ENCODE measurements at places on chromosomes 5 and 9.

DNA sequence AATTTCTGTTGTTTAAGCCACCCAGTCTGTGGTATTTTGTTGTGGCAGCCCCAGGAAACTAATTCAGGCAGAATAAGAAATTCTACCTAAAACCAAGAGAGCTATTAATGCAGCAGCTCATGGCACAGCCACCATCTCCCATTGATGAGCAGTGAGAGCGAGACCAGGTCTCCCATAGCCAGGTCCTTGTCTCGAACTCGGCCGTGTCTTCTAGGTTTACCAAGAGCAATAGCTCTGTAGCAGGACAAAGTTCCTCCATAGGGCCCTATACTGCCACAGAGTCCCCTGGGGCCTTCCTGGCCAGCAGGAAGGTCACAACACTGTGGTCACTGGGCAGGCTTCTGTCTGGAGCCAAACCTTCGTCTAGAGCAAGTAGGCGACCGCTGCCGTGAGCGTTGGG is 34.5 kb upstream of the TJP2 start:
- no peak for DNase-seq

GRCh38 chr5:57566914-57567313 is 84.3 kb upstream of the ACTBL2 start:
- DNase-seq: no peak

GRCh38 chr9:110427497-110428104 is 89.9 kb upstream of the TXNDC8 start:
- DNase-seq: no peak

- no peak for DNase-seq
Measured at GRCh38 chr5:67880876-67881275, 334.7 kb upstream of the PIK3R1 start.

DNA sequence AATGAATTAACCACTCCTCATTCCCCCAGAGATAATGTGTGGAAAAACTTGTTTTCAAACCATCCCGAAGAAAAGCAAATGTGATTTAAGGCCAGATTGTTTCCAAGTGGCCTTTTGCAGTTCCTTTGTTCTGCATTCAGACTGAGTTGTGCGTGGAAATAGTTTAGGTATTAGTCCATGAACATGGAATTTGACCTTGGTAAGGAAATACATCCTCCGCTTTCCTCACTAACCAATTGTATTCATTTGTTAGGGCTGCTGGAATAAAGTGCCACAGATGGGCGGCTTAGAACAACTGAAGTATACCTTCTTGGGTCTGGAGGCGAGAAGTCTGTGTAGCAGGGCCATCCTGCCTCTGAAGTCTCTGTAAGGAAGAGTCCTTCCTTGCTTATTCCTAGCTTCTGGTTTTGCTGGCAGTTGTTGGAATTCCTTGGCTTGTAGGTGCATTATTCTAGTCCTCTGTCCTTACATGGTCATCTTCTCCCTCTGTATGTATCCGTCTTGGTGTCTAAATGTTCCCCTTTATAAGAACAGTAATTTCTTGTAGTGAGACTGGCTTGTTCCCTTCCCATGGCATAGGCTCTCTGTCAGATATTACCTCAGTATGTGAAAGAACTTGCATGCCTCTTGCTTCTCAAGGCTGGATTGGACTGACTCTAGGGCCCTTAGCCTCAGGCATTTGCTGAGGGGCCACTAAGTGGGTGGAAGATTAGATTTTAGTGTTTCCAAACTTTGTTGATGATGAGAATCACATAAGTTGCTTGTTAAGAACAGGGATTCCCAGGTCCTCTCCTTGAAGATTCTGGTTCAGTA is 53.9 kb downstream of the RAI14 start:
- DNase-seq: no peak

- no peak for DNase-seq
Measured at GRCh38 chr5:109239456-109239855, 170.3 kb downstream of the PJA2 start.

- no peak for DNase-seq
Measured at GRCh38 chr9:115292584-115293279, 174.8 kb upstream of the TNC start.

GRCh38 chr5:129377504-129377903 is 82.6 kb upstream of the ADAMTS19 start:
- no peak for DNase-seq

DNA sequence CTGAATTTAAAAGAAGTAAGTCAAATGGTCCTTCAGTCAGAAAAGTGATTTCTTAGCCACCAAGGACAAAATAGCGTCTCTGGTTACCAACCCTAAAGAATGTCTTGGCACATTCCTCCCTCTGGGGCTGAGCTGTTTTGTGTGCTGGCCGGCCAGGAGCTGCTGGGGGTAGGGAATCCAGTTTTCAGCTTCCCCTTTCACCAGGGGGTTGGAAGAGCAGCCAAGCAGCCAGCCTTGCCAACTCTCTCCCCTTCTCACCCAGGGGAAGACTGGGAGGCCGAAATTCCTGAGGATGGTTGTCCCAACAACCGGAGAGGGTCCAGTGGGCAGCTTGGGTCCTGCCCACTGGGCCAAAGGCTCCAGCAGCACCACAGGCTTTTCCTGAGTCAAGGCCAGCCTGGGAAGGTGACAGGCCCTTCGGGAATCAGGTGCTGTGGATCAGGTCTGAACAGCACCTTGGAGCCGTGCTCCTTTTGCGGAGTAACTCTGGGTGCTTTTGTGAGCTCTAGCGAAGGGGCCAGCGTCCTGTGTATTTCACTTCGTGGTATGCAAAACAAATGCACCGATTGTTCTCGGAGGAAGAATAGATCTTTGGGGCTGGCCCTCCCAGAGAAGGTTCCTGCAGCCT is 4.2 kb downstream of the WWC1 start:
- no peak for DNase-seq

DNA sequence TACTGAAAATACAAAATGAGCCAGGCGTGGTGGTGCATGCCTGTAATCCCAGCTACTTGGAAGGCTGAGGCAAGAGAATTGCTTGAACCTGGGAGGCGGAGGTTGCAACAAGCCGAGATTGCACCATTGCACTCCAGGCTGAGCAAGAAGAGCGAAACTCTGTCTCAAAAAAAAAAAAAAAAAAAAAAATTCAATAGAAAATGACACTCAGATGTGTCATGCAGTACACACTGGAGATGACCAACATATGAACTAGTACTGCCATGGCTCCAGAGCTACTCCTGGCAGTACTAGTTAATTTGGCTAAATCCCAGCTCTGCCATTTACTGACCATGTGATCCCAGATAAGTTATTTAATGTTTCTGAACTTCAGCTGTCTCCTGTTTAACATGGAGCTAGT is 7.3 kb downstream of the ATOX1 start:
- DNase-seq: no peak

GRCh38 chr5:113081881-113082546 is 105.4 kb downstream of the DCP2 start:
- no peak for DNase-seq

DNA sequence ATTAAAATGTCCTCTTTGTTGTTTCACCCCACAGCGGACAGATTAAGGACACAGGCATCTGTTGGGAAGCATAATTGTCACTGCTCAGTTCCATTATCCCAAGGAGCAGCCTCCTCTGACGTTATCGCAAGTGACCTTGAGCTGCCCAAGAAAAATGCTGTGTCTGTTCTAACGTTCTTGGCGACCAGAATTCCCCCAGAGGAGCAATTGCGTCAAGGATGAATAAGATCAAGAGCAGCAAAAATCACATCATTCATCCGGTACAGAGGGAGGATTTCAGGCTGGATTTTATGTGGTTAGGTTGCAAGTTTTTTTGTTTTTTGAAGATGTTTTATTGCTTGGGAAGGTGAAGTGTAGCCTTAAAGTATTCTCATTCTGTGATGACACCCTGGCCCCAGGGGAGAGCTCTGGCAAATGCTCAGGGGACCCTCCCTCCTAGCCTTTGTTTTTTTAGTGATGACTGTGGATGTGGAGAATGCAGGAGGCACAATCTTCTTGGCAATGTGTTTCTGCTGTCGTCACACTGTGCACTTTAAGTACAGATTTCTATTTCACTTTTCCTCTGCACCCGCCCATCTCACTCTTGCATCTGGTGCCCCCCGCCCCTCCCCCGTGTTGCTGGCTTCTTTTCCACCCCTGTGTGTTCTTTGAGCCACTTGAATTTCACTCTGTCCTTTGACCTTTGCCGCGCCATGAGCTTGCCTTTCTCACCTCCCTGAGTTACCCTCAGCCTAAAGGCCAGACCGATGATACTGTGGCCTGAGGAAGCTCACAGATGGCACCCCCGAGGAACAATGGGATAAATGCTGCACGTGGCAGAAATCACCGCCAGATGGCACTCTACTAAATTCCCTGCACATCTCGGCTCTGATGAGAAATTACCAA is 308.5 kb downstream of the RAB3C start:
- DNase-seq: peak; percentile 31

GRCh38 chr5:12793373-12793772 is 889.1 kb upstream of the CTNND2 start:
- no peak for DNase-seq

DNA sequence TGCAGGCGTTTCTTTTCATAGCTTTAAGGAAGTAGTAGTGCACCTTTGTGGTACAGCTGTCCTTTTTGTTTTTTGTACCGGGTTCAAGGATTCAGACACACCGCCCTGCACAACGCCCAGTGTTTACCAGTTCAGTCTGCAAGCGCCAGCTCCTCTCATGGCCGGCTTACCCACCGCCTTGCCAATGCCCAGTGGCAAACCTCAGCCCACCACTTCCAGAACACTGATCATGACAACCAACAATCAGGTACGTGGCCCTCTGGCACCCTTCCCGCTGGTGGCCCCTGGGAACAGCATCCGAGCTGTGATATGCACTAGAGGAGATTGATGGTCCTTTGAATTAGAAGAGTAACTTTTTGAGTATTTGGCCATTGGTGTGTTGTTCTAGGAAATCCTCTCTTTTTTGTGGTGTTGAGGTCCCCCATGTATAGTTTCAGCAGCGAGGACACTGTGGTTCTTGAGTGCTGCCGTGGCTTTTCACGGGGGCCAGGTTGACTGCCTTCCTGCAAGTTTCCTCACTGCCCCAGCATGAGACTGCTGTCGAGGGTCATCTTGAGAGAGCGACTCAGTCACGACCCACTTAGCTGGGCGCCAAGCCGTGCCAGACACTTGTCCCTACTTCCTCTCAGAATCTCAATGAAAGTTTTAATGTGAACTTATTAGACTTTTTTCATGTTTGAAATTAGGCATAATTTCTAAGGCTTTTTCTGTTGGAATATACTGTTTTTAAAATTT is 37.9 kb downstream of the TENT4A start:
- no peak for DNase-seq

DNA sequence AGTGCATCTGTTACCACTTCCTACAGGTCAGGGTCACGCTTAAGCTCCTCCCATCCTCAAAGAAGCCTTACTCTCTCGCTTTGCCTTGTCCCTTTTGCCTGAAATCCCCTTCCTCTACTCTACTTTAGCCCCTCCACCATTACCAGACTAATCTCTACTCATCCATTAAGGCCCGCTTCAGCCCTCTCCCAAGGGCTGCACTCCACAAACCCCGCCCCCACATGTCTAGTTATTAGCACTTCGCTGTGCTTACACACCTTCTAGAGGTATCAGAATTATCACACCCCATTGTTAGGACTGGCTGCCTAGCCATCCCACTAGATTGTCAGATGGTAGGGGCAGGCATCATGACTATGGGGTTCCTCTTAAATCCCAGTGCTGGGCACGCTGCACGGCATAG is 565.7 kb upstream of the WWC1 start:
- DNase-seq: no peak

- no peak for DNase-seq
Measured at GRCh38 chr5:116883875-116884274, 309.3 kb upstream of the SEMA6A start.

DNA sequence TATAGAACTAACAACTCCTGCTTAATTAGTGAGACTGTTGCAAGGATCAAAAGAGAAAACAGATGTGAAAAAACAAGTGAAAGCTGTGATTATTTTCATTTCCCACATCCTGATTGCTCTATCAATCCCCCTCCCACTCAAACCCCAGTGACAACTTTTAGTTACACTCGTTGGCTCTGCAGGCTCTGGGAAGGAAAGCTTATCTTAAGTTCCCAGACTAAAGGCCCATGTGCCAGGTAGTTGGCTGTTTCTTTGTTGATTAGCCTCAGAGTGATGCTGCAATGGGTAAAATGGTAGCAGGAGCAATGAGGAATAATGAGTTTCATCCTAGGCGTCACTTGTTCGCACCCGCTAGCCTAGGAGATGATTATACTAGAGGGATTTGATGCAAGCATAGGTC is 133.3 kb upstream of the IFNE start:
- DNase-seq: no peak

- DNase-seq: no peak
Measured at GRCh38 chr5:17257705-17258273, 40.4 kb downstream of the BASP1 start.

GRCh38 chr5:169893571-169893970 is 86.7 kb downstream of the INSYN2B start:
- DNase-seq: no peak

GRCh38 chr9:76718166-76718565 is 46.1 kb upstream of the PCA3 start:
- DNase-seq: no peak

- no peak for DNase-seq
Measured at GRCh38 chr5:107324809-107325208, 345.9 kb downstream of the EFNA5 start.

GRCh38 chr9:136004712-136005111 is 43.5 kb upstream of the UBAC1 start:
- no peak for DNase-seq

DNA sequence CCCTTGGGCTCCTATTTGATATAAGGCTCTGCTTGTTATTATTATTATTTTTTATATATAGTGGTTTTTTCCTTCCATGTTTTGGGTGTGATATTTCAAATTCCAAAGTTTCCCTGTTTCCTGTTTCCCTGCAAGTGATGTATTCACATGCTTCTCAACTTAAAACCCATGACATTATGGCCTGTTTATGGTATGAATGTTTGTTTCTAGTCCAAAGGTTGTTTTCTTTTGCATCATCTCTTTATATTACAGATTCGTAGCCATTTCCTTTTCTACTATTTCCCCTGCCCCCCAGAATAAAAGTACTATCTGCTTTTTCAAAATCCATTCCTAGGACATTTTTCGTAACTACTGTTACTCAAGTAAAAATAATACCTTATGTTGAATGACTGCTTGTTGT is 7.5 kb downstream of the SEMA6A start:
- DNase-seq: no peak

- no peak for DNase-seq
Measured at GRCh38 chr9:76913467-76913866, 7.6 kb upstream of the PRUNE2 start.

GRCh38 chr5:106755789-106756188 is 914.9 kb downstream of the EFNA5 start:
- DNase-seq: no peak

DNA sequence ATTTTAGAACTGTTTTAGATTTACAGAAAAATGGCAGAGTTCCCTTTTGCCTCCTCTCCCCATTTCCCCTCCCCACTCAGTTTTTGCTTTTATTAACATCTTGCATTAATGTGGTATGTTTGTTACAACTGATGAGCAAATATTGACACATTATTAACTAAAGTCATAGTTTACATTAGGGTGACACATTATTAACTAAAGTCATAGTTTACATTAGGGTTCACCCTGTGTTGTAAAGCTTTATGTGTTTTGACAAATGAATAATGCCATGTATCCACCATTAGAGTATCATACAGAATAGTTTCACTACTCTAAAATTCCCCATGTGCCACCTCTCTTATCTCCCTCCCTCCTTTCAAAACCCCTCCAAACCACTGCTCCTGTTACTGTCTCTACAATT is 262.5 kb downstream of the NPR3 start:
- no peak for DNase-seq
